ENCODE measurements at places on chromosomes 12 and 14.
A peak's percentile ranks its signal among the peaks of the same experiment; 100 is the strongest.

- DNase-seq, result peak; percentile 25
Measured at GRCh38 chr14:21300892-21301291, 21.0 kb downstream of the RPGRIP1 start.

DNA sequence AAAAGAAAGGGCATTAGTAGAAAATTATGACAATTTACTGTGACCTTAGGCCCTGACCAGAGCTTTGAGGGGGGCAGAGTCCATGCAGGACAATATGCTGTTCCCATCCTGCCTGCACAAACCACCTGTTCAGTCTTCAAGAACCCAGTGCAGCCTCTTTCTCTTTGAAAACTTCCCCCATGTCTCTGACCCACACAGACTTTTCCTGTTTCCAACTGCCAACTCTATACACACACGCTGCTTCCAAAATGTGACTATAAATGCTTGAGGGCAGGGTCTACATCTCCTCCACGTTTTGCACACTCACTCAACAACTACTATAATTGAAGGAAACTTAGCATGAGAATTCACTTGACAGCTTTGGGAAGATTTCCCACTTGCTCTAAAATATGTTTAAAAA lies 36.6 kb upstream of the SYCP3 start:
- DNase-seq, result no peak

GRCh38 chr14:62662811-62663455 lies 382.3 kb downstream of the KCNH5 start:
- no peak for DNase-seq

- DNase-seq, result no peak
Measured at GRCh38 chr12:10558789-10559188, 53.1 kb downstream of the EIF2S3B start.

- DNase-seq, result no peak
Measured at GRCh38 chr12:6507102-6507998, 13.4 kb downstream of the NCAPD2 start.

DNA sequence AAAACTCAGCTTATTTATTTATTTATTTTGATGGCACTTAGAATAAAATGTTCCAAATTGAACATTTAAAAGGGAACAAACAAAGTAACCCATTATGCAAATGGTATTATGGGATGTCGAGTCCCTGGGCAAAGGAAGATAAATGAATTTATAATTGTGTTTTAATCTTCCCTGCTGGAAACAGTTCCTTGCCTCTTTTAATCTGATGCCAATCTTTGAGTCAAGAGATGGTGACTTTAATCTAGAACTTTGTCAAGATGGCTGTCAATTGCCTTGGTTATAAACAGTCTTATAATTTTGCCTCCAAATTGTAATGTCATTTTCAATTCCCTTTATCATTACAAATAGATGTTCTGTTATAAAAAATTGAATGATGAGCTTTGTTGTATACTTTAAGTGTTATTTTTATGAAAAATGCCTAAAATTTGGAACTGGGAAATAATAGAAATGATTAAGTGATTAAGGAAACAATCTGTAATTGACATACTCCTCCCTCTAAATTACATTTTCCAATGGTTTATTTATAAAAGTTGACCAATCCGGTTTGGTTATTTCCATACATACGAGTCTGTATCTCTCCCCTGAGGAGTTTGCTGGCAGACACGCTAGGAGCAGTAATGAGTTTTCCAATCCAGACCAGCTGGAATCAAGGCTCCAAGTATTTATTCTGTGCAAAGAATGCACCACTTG lies 134.9 kb upstream of the FRMD6 start:
- no peak for DNase-seq

DNA sequence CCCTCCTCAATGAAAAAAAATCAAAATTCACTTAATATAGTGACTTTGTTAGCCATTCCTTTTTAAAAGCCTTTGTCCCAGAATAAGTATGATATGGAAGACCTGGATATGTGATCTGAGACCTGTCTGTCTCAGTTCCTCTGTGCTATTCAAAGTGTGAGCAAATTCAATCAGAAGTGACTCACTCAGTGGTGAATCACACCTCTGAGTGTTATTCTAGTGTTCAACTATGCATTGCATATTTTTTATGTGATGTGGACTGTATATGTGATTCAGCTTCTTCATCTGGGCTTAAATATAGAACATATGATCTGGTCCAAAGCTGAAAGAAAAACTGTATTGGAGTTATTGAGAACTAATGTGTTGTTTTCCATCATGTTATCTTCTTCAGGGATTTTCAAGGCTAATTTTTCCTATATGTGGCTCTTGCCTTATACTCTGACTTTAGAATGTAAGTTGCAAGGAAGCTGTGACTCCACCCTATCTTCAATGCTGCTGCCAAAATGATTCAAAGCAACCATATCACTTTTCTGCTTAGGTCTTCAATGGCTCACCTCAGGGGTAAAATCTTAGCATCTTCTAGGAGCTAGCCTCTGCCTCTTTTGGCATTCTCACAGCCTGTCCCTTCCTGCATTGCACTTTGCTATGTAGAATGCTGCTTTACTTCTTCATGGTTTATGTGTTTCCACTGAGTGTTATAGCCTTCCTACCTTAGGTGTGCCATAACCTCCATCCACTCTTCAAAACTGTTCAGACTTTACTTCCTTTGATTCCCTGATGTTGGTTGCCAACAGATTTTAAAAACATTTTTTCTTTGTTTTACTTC lies 169.8 kb downstream of the OTOGL start:
- no peak for DNase-seq

GRCh38 chr14:101058571-101058970 lies 155.0 kb upstream of the RTL1 start:
- no peak for DNase-seq

GRCh38 chr12:93798279-93799151 lies 121.3 kb downstream of the CRADD start:
- DNase-seq, result no peak

- no peak for DNase-seq
Measured at GRCh38 chr12:32061033-32061432, 45.6 kb upstream of the BICD1 start.

- no peak for DNase-seq
Measured at GRCh38 chr14:33812601-33813000, 138.3 kb downstream of the EGLN3 start.

DNA sequence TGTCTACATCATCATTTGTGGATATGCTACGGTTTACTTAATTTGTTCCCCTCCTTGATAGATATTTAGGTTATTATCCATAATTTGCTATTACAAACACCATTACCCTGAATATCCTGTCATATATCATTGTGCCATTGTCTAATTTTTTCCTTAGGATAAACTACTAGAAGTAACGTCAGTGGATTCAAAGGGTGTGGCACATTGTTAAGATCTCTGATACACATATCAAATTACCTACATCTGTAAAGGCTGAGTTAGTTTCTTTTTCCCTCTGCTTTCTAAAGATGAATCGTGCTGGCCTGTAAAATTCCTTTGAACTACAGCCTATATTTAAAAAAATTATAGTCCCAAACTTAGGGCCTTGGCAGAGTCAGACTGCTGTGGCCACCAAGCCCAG lies 53.9 kb upstream of the STRN3 start:
- no peak for DNase-seq

- no peak for DNase-seq
Measured at GRCh38 chr14:71354801-71355200, 447.5 kb downstream of the PCNX1 start.

- DNase-seq, result no peak
Measured at GRCh38 chr14:93009471-93010129, 86.7 kb downstream of the CHGA start.

DNA sequence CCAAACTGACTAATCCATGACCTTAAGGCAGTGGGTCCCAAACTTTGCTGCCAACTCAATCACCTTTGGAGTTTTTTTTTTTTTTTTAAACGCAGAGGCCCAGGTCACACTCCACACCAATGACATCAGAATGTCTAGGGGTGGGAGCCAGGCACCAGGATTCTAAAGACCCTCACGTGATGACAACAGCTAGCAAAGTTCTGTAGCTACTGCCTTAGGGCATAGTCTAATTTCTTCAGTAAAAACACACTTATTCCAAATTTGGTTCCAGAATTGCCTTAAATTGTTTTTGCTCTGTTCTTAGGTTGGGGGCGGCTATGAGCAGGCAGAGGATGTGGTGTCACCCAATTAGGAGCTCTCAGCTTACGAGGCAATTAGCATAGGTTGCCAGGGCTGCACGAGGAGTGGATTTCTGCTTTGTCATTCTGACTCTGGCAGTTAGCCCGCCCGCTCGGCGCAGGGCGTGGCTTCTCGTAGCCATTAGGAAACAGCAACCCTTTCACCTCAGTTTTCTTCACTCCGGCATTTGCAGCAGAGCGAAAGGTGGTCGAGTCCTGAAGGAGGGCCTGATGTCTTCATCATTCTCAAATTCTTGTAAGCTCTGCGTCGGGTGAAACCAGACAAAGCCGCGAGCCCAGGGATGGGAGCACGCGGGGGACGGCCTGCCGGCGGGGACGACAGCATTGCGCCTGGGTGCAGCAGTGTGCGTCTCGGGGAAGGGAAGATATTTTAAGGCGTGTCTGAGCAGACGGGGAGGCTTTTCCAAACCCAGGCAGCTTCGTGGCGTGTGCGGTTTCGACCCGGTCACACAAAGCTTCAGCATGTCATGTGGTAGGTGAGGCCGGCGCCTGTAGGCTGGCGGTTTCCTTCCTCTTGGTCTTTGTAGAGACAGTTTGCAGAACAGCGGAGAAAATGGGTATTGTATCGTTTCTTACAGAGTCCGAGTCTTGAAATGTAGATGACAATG lies 16.7 kb upstream of the EID3 start:
- peak; percentile 78 for DNase-seq

- DNase-seq, result no peak
Measured at GRCh38 chr14:103535081-103535890, 6.3 kb downstream of the TRMT61A start.

- no peak for DNase-seq
Measured at GRCh38 chr12:100567945-100568344, 5.5 kb upstream of the GAS2L3 start.
